Fibroblast of gingiva (primary cell): ENCODE measurements at places on chromosomes 13 and 19.

DNA sequence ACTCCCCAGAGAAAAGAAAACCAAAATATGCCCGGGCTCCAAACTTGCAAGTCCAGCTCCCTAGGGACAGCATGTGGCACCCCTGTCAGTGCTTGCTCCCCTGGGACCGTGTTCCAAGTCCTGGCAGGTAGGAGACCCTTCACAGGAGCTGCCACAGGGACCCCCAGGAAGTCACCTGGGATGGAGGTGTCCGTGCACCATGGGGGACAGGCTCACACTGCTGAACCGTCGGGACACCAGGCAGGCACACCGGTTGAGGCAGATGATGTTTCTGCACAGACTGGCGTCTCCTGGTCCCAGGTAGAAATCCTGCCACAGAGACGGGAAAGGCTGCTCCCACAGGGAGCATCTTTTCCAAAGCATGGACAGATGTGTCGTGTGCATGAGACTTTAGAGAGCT, 11.7 kb upstream of the PROZ start:
- no peak for DNase-seq

DNA sequence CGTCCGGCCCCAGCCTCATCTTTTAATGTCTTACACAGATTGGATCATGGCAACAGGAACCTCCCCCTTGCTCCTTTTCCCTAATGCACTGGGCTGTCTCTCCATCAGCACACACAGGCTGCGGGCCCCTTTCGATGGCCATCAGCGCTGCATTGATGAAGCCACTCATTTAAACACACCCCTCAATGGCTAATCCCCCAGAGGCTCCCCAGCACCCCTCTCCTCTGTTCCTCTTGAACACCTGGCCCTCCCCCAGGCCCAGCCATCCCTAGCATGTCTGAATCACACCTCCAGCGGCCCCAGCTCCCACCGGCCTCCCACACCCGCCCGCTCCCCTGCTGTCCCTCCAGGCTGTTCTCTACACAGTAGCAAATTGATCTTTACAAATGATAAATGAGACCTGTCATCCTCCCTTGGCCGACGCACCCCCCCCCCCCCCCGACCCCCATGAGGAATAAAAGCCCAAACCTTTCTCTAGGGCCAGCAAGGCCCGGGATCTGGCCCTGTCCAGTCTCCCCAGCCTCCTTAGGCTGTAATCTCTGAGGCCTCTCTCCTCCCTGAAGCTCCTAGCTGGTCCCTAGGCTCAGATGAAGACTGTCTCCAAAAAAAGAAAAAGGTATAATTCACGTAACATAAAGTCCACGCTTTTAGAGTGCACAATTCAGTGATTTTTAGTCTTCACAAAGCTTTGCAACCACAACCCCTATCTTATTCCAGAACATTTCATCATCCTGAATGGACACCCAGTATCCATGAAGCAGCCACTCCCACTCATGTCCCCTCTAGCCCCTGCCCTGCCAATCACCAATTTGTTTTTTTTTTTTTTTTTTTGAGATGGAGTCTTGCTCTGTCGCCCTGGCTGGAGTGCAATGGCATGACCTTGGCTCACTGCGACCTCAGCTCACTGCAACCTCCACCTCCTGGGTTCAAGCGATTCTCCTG, 7.4 kb downstream of the RPL28 start:
- no peak for DNase-seq

DNA sequence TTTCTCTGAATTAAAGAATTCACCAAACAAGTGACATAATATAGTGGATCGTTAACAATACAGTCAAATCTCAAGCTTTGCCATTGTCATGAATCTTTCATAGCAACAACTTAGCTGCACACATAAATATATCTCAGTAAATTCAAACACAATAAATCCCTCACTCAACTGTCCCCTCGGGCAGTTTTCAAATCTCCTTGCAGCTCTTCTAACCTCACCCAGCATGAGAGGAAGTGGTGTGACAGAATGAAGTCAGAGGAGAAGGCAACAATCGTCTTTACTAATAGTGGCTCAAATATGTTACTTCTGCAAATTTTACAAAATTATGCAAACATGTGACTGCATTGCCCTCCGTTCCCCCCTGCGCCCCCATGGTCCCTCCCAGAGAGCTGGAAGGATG, 148.2 kb downstream of the RAP2A start:
- no peak for DNase-seq

- no peak for DNase-seq
Observed at GRCh38 chr13:42363941-42364612, 92.1 kb downstream of the AKAP11 start.

GRCh38 chr13:44795176-44795575, 194.1 kb downstream of the NUFIP1 start:
- no peak for DNase-seq

DNA sequence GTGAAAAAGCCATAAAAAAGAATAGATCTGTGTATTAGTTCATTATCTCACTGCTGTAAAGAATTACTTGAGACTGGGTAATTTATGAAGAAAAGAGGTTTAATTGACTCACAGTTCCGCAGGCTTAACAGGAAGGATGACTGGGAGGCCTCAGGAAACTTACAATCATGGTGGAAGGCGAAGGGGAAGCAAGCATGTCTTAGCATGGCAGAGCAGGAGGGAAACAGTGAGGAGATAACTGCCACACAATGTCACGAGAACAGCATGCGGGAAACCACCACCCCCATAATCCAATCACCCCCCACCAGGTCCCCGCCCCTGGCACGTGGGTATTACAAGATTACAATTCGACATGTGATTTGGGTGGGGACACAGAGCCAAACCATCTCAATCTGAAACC, 39.1 kb upstream of the EEF1AKMT1 start:
- DNase-seq, result no peak

DNA sequence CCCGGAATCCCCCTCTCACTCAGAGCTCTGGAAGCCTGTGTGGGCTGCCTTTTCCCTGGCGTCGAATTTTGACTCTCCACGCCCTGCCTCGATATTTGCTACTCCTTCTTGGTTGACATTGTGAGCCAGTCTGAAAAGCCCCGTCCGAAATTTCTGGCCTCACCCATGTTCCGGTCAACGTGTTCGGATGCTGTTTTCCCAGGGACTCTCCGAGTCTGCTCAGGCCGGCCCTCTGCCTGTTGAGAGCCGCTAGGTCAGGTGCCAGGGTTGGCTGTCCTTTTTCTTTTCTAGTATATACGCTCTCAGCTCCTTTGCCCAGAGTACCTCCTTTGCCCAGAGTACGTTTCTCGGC, 6.8 kb upstream of the DGKH start:
- peak; percentile 66 for DNase-seq

DNA sequence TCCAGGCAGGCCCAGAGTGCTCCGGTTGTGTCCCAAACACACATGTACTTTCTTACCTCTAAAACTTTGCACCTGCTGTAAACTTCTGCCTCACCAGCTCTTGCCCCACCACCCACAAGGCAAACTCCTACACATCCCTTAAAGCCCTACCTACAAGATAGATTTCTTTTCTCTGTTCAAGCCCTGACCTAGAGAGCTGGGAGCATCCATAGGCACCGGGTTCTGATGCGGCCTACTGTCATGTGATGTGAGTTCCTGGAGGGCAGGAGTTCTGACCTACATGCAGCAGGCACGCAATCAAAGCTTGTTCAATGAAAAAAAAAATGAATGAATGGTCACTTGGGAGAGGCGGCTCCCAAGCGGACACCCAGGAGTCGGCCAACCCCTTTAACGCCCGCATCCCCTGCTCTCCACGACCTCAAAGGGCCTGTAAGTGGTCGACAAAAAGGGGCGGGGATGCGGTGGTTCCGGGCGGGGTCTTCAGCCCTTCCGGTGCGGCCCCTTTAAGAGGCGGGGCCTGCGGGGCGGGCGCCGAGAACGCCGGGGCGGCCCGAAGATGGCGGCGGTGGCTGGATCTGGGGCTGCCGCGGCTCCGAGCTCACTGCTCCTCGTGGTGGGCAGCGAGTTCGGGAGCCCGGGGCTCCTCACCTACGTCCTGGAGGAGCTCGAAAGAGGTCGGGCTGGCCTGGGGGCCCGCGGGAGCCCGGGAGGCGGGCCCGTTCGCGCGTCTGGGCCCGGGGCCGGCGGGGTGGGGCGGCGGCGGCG, at the start of gene MAP1S:
Gene MAP1S (plus strand): TSS at position 534 of the 765 bp plus-strand sequence. CDS start 23 bp downstream, at position 557.
- peak; percentile 29 for DNase-seq

DNA sequence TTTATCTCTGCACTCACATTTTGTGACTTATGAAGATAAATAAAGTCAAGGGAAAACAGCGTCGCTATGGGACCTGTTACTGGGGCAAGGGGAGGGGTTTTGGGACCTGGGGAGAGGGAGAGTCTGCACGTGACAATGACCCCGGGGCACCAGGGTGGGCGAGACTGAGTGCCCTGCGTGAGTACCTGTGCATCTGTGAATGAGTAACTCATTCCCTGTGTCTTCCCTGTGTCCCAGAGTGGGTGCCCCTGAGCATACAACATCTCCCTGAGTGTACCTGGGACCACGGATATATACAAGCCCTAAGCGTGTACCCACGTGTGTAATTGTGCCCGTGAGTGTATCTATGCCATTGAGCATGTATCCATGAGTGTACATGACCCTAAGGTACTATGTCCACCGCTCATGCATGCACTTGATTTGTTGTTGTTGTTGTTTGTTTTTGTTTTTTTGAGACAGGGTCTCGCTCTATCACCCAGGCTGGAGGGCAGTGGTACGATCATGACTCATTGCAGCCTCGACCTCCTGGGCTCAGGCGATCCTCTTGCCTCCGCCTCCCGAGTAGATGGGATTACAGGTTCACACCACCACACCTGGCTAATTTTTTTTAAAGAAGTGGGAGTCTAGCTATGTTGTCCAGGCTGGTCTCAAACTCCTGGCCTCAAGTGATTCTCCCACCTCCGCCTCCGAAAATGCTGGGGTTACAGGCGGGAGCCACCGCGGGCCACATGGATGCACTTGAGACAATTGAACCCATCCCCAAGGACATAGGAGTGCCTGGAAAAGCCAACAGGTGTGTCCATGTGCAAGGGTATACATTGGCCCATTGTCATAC, 645 bp upstream of the TRAPPC5 start:
- no peak for DNase-seq

GRCh38 chr13:48493851-48494250, 39.0 kb downstream of the RCBTB2 start:
- peak; percentile 86 for DNase-seq

GRCh38 chr13:36046672-36047071, 84.5 kb downstream of the DCLK1 start:
- no peak for DNase-seq

- no peak for DNase-seq
Observed at GRCh38 chr13:40755082-40755700, 15.8 kb downstream of the MRPS31 start.

DNA sequence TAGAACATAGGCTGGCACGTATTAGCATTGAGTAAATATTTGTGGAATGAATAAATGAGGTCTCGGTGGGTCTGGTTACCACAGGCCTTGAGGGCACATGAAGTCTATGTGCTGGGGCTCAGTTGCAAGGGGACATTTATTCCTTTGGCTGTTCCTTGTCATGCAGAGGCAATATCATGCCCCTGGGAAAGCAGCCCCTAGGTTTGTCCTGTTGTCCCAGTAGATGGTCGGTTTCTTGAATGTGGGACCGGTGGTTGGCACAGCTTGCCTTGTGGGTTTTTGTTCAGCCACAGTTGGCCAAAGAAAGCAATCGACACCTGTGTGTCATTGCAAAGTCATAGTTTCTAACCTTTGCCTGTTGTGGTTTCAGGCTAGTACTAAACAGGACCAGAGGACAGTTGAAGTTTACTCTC, 24.7 kb upstream of the GPR183 start:
- DNase-seq, result no peak

GRCh38 chr19:17390665-17391370, 3.2 kb downstream of the CCDC194 start:
- peak; percentile 89 for DNase-seq

DNA sequence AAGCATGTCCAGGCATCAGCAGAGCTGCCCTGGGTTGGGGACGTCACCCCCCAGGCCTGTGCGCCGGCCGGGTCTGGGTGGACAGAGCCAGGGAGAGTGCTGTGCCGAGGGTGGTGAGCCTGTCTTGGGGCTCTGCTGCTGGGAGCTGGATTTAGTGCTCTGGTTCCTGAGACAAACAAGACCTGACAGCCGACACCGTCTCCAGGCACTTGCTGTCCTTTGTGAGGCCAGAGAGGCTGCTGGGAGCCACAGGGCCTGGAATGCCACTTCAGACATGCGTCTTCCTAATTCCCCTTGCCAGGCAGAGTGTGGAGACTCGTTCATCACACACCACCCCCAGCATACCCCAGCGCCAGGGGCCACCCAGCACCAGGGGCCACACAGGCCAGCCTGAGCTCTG, 165.8 kb downstream of the KDM4B start:
- no peak for DNase-seq

DNA sequence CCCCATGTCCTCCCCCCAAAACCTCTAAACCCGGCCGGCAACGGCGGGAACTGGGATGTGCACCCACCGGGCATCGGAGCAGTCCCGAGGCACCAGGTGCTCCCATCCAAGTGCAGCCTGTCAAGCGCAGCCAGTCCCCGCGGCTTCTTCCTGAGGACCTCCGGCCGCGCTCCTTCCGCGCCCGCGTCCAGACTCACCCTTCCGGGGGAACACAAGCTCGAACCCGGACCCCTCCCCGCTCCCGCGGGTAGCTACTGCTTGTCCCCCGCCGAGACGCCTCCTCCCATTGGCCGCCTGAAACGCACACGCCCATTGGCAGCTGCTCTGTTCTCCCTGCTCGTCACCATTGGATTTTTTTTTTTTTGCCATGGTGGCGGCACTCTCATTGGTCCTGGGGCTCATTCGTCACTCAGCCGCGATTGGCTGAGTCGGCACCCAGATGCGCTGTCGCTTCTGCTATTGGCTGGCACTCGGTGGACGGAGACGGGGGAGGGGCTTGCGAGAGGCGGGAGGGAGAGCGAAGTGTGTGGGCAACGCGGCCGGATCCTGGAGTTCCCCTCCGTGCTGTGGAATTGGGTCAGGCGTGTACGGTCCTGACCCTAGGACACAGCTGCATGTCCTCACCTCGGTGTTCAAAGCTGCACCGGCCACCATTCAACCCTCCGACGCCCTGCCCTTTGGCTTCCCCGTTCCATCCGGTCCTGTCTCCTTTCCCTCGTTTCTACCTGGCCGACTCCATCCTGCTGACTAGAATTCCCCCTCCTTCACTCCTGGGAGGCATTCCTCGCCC, at the start of gene TYK2:
Gene TYK2 (minus strand): TSS at position 260 of the 790 bp plus-strand sequence. CDS start 2,166 bp downstream, outside the sequence.
- peak; percentile 98 for DNase-seq

- no peak for DNase-seq
Observed at GRCh38 chr13:70911286-70911685, 803.0 kb upstream of the KLHL1 start.

GRCh38 chr19:41998246-41999020, 4.4 kb upstream of the ATP1A3 start:
- no peak for DNase-seq

GRCh38 chr13:39684531-39685137, 29.2 kb downstream of the COG6 start:
- peak; percentile 50 for DNase-seq

- no peak for DNase-seq
Observed at GRCh38 chr13:32267836-32268439, 47.2 kb downstream of the ZAR1L start.

GRCh38 chr19:54029930-54030490, 33.7 kb downstream of the VSTM1 start:
- peak; percentile 41 for DNase-seq

- no peak for DNase-seq
Observed at GRCh38 chr13:73036566-73036965, 22.2 kb upstream of the KLF5 start.

DNA sequence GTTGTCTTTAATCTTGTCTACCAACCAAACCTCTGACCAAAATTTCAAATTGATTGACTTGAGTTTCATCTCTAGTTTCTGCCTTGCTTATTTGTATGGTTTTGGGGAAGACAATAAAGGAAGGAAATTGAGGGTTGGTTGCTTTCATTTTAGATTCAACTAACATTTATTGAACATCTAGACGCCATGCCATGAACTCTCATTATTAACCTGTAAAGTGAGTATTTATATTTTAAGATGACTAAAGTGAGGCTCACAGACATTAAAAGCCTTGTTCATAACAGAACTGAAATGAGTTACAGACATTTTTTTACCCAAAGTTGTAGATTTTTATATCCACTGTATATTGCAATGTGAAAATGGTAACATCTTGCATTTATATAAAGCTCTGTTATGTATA, 239.3 kb downstream of the LMO7 start:
- DNase-seq, result no peak
